ENCODE measurements at places on chromosomes 11 and 22.

DNA sequence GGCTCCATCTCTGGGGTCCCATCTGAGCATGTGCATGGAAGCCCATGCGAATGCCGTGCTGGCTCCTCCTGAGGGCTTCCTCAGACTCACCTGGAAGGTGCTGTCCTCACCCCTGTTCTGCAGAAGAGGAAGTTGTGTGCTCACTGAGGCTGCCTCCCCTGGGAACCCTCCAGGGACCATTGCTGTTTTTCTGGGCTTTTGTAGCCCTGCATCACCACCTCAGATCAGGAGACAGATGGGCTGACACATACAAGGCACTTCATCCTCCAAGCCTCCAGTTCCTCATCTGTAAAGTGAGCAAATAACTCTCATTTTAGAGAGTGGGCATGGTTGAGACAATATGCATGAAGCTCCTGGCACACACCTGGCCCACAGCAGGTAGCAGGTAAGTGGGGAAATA is 12.1 kb upstream of the LRRC32 start:
- DNase-seq = no peak

- DNase-seq = peak; percentile 50
Measured at GRCh38 chr11:3155691-3156258, 9.3 kb downstream of the OSBPL5 start.

GRCh38 chr22:41683616-41684015 is 5.1 kb downstream of the SNU13 start:
- no peak for DNase-seq

GRCh38 chr22:17706947-17707346 is 67.3 kb downstream of the BID start:
- DNase-seq = no peak

GRCh38 chr22:29480512-29481264 is 670 bp downstream of the NEFH start:
- no peak for DNase-seq

DNA sequence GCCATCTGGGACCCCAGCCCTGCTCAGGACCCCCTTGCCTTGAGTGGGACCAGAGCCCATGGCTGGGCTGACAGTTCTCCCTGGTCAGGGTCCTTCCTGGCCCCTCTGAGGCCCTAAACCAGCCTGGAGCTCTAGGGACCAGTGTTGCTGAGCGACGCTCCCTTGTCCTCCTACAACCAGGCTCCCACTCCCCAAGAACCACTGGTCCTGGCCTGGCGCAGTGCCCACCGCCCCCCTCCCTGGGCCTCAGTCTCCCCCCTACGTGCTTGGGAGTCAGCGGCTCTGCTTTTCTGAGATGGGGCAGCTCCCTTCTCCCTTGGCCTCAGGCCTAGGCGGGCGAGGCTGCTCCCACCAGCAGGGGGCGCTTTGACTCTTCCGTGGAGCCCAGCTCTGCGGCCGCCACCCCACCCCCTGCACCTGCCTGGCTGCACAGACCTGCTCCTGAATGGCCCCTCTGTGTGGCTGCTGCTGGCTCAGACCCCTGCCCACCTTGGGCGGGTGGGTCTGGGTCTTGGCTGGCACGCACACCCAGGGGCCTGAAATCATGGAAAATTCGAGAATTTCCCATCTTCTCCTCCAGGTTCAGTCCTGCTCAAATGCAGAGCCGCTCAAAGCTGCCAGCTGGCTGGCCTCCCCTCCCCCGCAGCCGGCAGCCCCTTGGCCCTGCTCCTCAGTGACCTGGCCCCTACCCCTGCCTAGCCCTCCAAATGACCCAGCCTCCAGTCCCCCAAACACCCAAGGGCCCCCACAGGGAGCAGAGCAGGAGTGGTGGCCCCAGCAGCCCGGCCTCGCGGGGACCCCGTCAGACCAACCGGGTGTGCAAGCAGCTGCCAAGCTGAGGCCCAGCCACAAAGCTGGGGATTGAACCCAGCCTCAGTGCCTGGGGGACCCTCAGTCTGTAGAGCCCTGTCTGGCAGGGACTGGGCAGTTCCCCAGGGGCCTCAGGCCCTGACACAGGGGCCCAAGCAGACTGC is 9.1 kb downstream of the PRR33 start:
- peak; percentile 82 for DNase-seq

DNA sequence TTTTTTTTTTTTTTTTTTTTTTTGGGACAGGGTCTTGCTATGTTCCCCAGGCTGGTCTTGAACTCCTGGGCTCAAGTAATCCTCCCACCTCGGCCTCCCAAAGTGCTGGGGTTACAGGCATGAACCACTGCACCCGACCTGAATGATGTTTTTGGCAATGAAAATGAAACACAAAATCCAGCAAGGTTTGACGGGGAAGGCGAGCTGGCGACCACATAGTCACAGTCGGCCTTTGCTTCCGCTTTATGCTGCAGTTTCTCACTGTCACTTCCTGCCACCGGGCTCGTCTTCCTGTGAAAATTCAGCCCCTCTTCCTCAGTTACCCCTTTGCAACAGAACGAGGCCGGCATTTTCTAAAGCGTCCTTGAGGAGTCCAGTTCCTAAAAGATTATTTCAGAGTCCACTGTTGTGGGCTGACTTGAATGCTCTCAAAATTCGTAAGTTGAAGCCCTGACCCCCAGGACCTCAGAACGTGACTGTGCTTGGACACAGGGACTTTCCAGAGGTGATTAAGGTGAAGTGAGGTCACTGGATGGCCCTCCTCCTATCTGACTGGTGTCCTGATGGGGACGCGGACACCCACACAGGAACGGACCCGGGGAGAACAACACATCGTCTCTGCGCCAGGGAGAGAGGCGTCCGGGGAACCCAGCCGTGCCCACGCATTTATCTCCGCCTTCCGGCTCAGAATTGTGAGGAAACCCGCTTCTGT is 2.9 kb upstream of the BID start:
- DNase-seq = no peak

GRCh38 chr11:128845334-128845780 is 21.7 kb downstream of the KCNJ1 start:
- DNase-seq = no peak

- no peak for DNase-seq
Measured at GRCh38 chr22:39221999-39222686, 22.6 kb downstream of the PDGFB start.

DNA sequence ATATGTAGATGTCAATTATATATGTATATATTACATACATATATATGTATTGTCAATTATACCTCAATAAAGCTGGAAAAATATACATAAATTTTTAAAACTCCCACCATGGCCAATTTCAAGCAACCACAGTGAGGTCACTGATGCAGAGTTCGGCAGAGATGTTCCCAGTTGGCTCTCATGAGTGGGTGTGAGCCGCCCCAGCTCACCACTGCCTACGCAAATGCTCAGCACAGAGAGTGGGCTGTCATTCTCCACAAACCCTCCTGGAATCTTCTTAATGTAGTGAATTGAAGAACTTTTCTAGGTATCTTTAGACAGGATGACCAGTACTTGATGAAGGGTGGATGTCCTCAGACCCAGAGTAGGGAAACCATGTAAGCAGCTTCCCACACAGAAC is 96.6 kb upstream of the TMEM45B start:
- no peak for DNase-seq

DNA sequence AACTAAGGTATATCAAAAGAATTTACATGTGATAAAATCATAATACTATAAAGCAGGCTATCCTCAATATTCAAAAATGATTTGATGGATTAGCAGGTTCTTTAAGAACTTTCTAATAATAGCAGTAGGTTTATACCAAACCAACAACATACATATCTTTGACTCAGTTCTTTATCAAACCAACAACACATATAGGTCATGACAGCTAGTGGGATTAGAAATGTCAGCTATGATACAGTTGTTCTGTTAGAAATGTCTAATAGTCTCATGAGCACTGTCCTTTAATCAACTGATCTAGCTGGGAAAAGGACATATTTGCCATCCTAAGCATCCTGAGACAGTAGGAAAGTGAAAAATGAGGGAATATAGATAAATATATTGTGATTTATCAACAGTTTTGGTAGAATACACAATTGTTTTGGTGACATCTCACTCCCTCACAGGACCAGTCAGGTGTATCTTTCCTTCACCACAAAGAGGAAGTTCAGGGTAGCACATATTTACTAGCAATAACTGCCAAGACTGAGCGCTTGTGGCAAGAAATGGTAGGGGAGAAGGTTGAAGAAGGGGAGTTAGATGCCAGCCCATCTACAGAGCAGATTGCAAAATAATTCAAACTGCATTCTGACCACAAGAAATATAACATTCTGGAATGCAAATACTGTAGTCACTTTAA is 90.8 kb upstream of the APOA1 start:
- DNase-seq = no peak

DNA sequence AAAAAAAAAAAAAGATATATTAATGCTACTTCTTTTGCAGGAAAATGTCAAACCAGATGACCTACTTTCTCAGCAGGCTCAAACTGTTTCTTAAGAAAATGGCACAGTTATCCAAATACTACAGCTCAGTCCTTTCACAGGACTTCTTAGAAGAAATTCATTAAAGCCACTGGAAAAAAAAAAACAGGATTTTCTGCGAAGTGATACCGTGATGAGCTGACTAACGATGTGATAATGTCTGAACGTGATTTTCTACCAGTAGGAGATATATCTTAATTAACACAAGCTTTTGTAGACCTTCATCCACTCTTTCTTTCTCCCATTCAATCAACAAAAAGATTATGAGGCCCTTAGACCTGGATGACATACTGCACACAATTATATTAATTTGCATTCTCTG is 132.4 kb downstream of the NOX4 start:
- no peak for DNase-seq

GRCh38 chr22:49216579-49216978 is 611.1 kb downstream of the BRD1 start:
- DNase-seq = no peak

GRCh38 chr22:44618400-44618799 is 83.6 kb upstream of the PRR5 start:
- no peak for DNase-seq

GRCh38 chr11:118662401-118663271 is 16.8 kb downstream of the TREH start:
- no peak for DNase-seq

GRCh38 chr11:7905961-7906429 is 25.1 kb downstream of the OR10A6 start:
- DNase-seq = no peak
